ENCODE measurements at places on chromosomes 16 and 17.

DNA sequence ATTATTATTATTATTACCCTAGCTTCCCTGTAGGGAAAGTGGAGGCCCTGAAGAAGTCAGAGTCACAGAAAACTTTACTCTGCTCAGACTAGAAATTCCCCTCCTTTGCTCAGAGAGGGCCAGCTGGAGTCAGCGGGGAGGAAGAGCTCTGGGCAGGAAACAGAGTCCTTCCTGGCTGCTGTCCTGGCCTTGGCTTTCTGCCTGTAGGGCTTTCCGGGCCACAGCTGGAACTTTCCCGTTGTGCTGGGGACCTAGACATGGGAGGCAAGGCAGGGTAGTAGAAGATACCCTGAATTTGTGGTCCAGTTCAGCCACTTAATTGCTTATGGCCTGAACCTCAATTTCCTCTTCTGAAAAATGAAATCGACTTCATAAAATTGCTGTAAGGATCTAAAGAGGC is 14.0 kb upstream of the CCL2 start:
- no peak for DNase-seq

DNA sequence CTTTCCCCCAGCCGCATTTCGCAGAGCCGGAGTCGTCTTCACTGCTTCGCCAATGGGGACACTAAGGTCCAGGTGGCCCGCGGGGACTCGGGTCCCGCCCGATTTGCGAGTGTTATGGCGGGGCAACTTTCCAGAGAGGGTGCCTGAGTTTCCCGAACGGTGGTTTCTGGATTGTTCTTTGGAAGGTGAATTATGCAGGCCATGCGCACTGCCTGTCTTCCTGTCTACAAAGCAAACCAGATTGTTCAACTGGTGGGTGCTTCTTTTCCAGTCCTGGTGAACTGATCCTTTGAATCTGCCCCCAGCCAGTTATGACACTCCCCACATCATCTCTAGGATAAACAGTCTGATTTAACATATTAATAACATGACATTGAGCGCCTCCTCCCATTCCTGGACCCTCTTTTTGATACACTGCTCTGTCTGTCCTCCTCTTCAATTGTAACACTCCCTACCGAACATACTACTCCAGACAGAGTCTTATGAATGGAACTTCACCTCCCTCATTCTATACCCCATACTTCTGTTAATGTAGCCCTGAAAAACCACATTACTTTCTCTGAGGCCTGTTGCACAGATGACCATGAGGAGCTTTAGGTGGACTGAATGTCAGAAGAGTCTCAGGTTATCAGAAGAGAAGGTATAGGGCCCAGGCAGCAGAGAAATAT is 159.0 kb downstream of the RAB11FIP4 start:
- no peak for DNase-seq

DNA sequence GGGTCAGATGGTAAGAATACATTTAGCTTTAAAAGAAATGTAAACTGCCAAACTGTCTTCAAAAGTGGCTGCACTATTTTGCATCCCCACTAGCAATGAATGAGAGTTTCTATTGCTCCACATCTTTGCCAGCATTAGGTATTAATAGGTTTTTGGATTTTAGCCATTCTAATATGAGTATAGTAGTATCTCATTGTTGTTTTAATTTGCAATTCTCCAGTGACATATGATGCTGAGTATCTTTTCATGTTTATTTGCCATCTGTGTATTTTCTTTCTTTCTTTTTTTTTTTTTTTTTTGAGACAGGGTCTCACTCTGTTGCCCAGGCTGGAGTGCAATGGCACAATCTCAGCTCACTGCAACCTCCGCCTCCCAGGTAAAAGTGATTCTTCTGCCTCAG is 24.3 kb upstream of the MARCHF10 start:
- DNase-seq = no peak

GRCh38 chr16:2587891-2588565 is 50.2 kb downstream of the PDPK1 start:
- no peak for DNase-seq

DNA sequence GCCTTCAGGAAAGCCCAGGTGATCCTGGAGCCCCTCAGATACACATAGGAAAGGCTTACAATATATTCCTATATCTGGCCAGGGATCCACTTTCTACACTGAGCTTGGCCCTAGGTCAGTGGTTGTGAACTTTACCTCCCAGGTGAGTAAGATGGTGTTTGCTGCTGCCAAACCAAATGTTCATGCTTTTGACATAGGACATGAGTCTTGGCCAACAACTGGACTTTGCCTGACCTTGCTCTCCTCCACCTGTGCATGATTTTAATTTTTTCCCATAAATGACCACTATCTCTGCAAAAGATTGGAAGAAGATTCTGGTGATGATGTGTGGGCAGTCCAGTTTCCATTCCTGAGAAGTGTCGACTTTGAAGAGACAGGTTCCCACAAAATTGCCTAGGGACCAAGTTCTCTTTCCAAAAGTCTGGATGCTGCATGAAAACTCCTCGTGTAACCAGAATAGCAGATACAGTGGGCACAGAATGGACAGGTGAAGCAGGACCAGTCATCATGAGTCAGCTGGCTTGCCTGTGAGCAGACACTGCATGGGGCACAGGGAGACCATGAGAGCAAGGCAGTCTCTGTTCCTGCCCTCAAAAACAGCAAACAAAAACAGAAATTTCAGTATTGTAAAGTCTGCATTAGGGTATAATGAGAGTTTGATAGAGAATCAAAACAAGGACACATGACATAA is 226.4 kb upstream of the MON1B start:
- no peak for DNase-seq

DNA sequence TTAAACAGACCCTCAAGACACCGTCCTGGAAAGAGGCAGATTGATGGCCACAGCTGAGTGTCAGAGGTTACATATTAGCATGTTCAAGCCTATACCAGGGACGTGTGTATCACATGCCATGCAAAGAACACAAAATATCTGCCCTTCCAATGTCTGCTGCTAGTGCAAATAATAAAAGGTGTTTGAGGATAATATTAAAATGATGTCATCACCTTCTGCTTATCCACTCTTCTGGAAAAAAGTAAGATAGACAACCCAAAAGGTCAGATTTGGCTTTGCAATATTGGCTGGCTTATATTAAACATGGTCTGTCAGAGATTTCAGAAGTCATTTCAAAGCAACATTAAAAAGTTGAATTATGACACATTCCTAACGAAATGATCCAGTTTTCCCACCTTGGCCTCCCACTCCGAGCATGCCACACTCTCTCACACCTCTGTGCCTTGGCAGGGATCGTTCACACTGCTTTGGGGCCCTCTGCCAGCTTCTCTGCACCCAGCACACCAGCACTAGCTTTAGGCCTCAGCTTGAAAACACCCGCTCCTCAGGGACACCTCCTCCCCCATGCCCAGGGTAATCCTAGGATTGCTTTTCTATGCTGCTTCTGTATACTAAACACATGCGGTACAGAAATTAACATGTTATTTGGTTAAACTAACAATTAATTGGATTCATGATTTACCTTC is 248.2 kb downstream of the NTN1 start:
- DNase-seq = no peak

GRCh38 chr17:13182450-13182849 is 164.6 kb upstream of the ELAC2 start:
- no peak for DNase-seq

- no peak for DNase-seq
Measured at GRCh38 chr16:84618581-84619460, 943 bp upstream of the COTL1 start.

DNA sequence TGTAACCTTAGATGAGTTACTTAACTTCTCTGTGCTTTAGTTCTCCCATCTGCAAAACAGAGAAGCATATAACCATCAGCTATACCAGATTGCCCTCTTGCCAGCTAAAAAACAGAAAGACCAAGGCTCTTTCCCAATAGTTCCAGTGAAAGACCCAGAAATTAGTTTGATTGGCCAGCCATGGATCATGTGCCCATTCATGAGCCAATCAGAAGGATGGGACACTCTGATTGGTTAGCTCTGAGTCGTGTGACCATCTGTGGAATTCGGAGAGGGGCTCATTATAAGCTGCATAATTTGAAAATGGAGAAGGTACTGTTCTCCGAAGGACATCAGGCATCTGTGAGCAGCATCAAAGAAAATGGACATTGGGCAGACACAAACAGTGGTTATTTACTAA is 155.2 kb downstream of the ABCC12 start:
- no peak for DNase-seq

DNA sequence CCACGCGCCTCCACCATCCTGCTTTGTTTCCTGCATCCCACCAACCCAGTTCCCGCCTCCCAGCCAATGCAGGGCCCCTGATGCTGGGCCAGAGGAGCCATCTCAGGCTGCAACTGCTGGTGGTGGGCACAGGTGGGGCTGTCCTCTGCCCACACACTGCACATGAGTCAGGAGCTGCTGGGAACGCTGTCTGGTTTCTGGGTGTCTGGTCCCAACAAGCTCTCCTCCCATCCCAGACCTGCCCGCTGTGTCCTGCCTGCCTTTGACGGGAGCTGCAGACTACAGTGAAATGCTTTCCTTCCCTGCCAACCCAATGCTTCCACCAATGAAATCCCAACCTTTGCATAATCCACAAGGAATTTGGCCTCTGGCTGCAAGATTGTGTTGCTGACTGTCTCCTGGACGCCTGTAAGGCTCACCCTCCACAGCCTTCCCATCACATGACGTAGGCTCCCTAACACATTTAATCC is 98.9 kb downstream of the N4BP1 start:
- no peak for DNase-seq

DNA sequence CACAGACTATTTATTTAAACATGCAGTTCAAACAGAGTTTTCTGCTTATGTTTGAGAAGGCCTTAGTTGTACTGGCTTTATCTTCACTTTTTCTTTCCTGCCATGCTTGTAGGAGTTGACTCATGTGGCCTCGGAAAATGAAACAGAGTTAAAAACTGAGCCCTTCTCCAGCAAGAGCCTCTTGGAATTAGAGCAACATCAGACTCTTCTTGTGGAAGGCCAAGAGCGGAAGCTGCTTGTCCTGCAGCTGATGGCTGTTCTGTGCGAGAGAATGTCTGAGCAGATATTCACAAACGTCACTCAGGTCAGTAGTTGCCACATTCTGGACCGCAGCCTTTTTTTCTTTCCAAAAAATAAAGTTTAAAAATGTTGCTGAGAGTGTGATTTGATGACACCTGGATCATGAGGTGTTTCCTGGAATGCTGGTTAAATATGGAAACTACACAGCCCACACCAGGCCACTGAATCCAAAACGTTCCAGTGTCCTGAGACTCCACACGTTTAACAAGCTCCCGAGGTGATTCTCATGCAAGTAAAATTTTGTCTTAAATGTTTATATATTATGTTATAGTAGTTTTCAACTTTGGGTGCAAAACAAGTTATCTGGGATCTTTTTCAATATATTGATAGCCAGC is 65.9 kb downstream of the TANGO6 start:
- DNase-seq = no peak

DNA sequence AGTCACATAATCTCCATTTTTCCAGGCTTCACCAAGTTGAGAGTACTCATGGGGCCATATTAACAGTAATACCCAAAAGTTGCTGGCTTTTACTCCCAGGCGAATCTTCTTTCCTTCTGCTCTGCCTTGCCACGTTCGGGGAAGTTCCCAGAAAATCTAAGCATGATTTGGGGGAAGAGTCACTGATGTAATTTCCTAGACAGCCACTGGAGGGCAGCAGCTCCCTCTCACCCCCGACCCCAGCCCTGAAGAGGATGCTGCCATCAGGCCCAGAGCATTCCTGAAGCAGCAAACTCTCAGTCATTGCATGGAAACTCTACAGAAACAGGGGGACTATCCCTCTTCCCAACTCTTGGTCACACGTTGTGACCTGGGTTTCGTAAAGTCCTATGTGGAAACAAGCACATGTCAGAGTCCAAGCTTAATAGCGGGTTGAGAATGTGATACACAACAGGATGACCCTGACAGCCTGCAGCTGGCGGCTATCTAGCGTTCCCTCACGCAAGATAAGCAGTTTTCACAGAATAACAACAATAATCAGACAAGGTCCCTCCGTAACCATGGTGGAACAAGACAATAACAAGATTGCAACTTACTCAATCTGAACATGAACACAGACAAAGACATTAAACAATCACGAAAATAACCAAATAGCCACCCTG is 43.8 kb upstream of the DHX40 start:
- no peak for DNase-seq

- no peak for DNase-seq
Measured at GRCh38 chr17:49364119-49364518, 2.1 kb upstream of the ZNF652 start.

DNA sequence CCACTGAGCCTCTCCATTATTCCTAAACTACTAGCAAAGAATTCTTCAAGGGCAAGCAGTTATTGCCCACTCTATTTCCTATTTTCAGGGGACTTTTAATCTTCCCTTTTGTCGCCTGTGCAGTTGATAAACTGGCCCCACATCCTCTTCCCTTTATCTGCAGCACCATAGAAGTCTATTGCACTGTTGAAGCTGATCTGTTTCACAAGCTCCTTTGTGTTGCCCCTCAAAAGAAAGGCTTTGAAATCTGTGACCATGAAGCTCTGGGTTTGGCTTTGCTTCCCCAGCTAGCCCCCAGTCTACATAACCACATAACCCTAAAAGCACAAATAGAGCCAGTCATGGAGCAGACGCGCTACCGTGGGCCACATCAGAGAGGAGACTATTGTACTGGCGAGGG is 37.1 kb downstream of the CDRT15 start:
- no peak for DNase-seq

DNA sequence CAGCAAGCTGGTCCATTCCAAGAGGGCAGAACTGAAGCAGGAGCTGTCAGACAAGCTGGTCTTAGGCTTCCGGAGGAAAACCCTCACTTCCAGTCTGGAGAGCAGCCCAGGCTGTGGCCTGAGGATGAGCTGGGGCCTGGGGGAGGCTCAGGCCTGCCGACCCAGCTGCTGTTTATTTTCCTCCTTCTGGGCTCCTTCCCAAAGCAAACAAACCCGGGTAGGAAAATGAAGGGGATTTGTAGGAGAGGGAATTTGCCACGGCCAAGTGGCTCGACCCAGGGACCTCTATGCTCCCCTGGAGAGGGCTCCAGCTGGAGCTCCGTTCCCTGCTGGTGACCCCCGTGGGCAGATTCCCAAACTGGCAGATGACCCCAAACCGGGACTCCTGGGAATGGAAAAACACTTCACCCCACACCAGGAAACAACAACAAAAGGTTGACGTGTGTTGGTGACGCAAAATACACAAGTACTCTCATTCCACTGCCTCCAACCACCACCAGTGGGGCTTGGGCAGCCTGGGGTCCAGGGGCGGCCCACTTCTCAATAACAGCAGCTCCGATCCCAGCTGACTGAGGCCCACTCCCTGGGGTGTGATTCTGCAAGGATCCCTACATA is 8.8 kb downstream of the JUP start:
- DNase-seq = no peak

DNA sequence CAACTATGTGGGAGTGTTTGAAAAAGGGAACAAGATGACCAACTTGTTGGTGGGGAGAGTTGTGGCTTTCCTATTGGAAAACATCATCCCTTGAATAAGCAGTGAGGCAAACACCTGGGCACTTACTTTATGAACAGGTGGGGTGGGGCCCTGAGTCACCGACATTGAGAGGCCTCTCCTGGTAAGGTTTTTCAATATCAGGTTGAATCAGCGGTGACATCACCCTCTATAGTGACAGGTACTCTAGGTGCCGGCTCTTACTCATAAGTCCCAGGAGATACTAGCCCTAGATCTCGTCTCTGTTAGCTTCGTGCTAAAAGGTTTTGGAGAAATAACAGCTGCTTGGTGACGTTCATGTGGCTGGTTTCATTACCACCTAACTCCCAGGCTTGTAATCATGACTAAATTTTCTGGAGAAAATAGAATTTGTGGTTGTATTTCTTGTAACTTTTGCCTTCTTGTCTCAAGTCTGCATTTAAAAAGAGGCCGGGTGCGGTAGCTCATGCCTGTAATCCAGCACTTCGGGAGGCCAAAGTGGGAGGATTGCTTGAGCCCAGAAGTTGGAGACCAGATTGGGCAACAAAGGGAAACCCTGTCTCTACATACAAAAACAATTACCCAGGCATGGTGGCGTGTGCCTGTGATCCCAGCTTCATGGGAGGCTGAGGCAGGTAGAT is 19.3 kb downstream of the CDH1 start:
- DNase-seq = no peak
